Hematopoietic multipotent progenitor cell (in vitro differentiated cells): ENCODE measurements at places on chromosomes 2 and 18.

- DNase-seq, result no peak
Observed at GRCh38 chr2:119408221-119408619, 23.4 kb upstream of the TMEM37 start.

- no peak for DNase-seq
Observed at GRCh38 chr2:238439917-238440316, 13.2 kb downstream of the ASB1 start.

DNA sequence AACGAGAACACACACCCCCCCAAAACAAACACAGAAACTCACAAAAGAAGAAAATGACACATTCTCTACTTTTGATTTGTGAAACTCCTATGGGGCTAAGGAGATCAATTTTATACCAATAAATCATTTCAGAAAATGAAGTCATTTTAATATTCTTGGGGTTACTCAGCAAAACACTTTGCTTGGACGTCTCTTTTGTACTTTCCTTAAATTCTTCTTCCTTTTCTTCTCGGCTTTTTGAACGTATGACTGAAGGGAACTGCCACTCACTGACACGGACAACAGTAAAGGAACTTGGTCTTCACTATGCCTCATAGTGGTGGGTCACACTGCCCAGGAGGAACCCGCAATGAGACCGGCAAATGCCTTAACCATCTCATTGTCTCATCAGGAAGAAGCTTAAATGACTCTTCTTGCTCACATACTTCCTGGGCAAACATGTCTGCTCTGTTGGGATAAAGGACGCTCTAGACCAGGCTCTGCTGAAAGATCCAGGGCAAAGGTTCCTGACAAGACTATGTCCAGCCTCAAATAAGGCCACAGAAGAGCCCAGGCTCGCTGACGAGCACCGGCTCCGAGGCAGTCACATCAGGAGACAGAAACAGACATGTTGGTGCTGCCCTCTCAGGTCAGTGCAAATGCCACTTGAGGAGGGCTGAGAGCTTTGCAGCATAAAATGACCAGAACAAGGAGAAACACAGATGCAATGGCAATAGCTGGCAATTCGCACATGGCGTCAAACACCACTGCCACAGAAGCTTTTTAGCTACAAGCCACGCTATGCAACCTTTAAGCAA, 205.5 kb downstream of the TGIF1 start:
- no peak for DNase-seq

- peak; percentile 11 for DNase-seq
Observed at GRCh38 chr2:188765522-188766470, 208.4 kb upstream of the COL3A1 start.

GRCh38 chr2:135963841-135964240, 21.6 kb downstream of the DARS1 start:
- no peak for DNase-seq

GRCh38 chr2:65487404-65487803, 55.0 kb upstream of the SPRED2 start:
- no peak for DNase-seq
